NCI-H1436 treated with DMSO at 0.1 percent for 48 hours (cell line): ENCODE measurements at places on chromosomes 3 and 15.

DNA sequence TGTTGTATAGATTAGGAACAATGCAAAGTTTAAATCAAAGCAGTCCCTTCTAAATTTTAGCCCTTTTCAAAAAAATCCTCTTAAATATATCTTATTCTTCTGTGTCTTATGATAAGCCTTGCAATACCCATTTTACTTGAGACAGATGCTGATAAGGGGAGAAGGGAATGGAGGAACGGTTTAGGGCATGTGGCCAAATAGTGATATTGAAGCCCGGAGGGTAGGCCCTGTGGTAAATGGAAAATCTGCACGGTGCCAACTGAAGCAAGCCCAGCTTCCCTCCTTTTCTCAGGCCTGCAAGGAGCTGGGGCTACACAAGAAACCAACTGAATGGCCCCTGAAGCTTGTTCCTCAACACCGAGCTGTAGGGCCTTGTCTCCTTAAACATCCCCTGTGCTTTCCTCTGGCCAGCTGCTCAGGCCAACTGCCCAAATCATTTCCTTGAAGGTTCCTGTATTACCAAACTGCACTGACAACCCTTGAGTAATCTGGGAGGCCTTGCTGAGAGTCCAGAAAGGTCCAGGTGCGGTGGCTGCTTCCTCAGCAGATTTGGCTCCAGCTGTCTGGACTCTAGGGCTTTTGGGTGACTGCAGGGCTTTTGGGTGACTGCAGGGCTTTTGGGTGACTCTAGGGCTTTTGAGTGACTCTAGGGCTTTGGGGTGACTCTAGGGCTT lies 67.2 kb downstream of the NCEH1 start:
- no peak for DNase-seq

- DNase-seq = no peak
Observed at GRCh38 chr3:113277414-113277813, 66.1 kb downstream of the BOC start.

DNA sequence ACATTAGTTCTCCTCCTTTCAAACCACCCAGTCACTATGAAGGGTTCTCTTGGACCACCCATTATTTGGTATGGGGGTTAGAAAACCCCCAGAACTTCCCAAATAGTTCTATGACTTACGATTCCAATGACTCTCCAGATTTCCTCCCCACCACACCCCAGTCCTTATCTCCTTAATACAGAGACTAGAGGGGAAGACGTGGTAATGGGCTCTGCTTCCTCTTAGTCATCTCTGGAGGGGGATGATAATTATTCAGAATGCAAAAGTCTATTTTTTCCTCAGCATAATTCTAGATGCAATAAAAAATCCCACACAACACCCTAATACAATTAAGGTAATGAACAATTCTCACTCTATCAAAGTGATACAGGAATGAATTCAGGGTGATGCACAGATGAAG lies 48.9 kb upstream of the CFAP161 start:
- no peak for DNase-seq

DNA sequence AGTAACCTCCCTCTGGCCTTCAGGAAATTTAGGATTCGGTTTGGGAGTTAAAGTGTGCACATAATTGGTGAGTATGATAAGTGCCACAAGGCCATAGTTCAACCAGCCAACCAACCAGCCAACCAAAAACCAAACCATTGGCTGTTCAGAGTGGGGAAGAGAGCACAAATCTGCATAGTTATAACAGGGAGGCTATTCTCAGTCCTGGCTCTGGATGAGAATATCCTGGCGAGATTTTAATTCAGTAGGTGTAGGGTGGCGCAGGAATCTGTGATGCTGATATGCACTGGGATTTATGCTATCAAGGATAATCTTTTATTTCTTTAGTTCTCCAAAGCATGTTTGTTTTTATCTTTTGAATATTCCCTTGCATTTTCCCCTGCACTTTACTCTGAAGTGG lies 49.1 kb downstream of the AKAP13 start:
- no peak for DNase-seq

GRCh38 chr15:73602446-73602843 lies 30.7 kb downstream of the NPTN start:
- no peak for DNase-seq

DNA sequence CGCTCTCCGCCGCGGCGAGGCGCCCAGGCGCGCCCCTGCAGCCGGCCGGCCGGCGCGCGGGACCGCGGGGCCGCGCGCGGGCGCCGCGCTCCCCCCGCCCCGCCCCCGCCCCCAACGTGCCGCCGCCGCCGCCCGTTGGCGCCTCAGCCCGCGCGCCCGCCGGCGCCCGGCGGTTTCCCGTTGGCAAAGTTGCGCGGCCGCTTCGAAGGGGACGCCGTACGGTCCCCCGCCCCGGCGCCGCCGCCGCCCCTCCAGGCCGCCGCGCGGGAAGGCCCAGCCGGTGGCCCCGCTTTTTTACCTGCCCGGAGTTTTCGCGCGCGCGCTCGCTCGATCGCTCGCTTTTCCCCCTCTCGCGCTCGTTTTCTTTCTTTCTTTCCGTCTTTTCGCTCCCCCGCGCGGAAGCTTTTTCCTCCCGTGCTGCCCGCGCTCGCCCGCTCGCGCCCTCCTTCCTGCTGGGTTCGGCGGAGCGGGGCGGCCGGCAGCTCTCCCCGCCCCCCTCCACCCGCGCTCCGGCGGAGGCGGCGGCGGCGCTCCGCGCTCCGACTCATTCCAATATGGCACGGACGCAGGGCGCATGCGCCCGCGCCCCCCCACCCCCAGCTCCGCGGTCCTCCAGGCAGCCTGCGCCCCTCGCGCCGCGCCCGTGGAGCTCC lies at the start of gene SFMBT1:
SFMBT1 (minus strand) TSS at position 556 of the 653 bp plus-strand sequence. CDS start 76,945 bp downstream, outside the sequence.
- DNase-seq = no peak

GRCh38 chr15:101143321-101143720 lies 108.5 kb downstream of the CHSY1 start:
- no peak for DNase-seq

DNA sequence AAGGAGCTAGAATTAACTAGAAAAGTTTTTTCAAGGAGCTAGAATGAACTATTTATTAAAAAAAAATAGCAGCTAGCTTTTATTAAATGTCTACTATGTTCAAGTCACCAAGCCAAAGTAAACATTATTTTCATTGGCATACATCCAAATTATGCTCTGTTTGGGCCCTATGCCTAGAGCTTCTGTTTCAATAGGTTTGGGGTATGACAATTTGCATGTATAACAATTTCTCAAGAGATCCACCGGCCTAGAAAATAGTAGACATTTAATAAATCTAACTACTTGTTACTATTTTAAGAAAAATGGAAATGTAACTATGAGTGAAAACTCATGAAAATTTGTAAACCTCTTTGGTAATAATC lies 8.0 kb downstream of the GABRR3 start:
- DNase-seq = no peak

- no peak for DNase-seq
Observed at GRCh38 chr15:63040954-63041353, 1.6 kb upstream of the TPM1 start.

- DNase-seq = no peak
Observed at GRCh38 chr3:144301863-144302262, 330.2 kb downstream of the DIPK2A start.

GRCh38 chr3:51819709-51820406 lies 40.8 kb upstream of the IQCF6 start:
- no peak for DNase-seq

DNA sequence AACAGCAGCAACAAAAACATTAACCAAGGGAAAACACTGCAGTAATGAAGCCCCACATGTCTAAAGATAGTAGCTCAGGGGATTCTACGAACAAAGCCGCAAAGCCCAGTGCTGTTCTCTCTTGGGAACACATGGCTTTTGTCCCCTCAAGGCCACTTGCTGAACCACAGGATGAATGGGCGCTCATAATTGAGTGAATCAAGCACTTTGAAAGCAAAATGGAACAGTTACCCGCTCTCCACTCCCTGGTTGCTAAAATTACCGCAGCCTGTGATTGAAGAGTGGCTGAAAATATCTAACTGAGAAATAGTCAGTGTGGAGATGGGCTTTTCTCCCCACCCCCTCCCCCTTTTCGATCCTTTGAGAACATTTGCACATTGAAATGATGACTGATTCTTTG lies 39.6 kb downstream of the RASGRF1 start:
- no peak for DNase-seq

GRCh38 chr3:149278911-149279310 lies 54.5 kb downstream of the TM4SF18 start:
- no peak for DNase-seq

GRCh38 chr3:138437281-138437680 lies 2.9 kb downstream of the ESYT3 start:
- no peak for DNase-seq

DNA sequence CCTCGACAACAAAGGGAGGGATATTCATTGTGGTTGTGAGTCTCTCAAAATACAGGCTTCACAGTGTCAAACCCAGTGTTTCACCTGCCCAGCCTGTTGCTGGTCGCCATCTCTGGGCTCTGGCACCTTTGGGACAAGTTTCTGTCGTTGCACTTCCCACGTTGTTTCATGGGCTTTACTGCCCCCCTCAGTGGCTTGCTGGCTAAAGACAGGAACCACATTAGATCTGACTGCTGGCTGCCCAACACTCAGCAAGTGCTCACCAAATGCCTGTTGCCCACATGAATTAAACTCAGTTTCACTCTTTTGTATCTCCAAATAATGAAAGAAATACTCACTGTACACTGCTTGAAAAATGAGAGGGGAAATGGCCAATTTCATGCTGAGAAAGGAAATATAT lies 27.6 kb downstream of the FOXL2 start:
- DNase-seq = no peak

DNA sequence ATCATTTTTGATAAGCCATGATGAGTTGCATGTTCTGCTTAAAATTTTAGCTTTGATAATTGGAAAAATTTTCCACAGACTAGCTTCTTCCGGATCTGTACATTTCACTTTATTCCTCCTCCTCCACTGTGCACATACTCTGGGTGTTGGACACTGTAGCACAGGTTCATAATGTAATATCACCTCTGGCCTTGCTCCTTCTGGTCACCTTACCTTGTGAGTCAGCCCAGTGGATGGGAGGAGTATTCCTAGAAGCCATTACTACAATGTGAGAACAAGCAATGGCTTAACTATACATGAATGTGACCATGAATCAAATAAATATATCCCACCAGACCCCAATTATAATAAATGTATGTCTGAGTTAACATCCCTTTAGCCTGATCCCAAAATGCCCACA lies 6.1 kb upstream of the CDCP1 start:
- DNase-seq = no peak

GRCh38 chr3:64030741-64031140 lies 7.4 kb upstream of the PSMD6 start:
- DNase-seq = peak; percentile 0

DNA sequence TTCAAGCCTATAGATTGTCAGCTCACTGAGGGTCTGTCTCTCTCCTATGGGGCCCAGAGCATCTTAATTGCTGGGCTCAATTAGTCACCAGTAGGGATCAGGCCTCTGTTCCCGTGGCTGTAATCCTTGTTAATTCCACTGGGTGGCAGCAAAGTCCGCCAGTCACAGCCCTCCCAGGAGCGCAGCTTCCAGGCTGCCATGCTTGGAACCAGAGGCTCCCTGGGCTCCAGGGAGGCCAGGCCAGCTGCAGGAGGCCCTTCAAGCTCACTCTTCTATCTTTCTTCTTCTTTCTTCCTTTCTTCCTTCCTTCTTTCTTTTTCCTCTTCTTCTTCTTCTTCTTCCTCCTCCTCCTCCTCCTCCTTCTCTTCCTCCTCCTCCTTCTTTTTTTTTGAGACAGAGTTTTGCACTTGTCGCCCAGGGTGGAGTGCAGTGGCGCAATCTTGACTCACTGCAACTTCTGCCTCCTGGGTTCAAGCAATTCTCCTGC lies 14.4 kb downstream of the RNU5B-1 start:
- peak; percentile 25 for DNase-seq

DNA sequence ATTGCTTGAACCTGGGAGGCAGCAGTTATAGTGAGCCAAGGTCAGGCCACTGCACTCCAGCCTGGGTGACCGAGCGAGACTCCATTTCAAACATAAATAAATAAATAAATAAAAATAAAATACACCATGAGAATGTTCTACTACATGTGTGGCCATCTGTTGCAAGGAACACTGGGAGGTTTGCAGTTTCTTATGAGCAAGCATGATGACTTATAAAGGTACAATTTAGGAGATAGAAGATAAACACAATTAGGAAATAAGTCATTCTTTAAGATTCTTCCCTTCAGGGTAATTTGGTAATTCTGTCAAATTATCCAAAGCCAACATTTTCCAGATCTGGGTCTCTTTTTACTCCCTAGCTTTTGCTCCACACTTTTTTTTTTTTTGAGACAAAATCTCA lies 13.4 kb downstream of the HTR3C start:
- DNase-seq = no peak

DNA sequence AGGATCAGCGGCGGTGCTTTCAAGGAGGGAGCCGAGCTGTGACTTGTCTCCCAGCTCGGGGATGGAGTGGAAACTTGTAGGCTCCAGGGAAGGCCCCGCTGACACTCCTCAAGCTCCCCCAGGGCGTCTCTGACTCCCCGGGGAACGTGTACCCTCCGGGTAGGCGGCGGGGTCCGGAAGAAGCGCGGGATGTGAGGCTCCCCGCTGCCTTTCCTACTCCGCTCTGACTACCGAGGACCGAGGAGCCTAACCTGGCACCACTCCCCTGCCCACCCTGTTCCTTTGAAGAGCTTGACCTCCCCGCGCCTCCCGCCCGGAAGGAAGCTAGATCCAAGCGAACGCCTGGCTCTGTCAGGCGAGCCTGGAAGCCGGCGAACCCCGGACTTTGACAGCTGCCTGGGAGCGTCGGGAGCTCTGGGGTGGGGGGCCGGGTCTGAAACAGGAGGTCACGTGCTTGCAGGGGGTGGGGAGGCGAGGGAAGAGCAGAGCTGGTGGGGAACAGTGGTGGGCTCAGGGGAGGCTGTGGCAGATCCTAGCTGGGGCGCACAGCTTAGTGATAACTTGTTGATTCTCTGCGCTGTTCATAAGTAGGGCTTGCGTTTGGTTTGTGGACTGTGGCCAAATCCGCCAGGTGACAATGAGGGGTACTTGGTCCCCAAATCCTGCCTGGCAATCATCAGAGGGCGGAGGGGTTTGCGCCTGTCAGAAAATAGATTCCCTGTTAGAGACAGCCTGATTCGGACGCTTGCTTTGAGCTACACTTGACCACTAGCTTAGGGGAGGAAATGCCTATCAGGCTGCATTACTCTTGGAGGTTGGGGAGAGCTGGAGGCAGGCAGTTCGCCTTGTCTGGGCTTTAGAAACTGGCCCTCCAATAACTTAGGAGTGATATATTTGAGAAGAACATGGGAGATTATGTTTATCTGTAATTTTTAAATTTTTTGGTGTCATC lies 1.2 kb downstream of the CLSTN2 start:
- no peak for DNase-seq

DNA sequence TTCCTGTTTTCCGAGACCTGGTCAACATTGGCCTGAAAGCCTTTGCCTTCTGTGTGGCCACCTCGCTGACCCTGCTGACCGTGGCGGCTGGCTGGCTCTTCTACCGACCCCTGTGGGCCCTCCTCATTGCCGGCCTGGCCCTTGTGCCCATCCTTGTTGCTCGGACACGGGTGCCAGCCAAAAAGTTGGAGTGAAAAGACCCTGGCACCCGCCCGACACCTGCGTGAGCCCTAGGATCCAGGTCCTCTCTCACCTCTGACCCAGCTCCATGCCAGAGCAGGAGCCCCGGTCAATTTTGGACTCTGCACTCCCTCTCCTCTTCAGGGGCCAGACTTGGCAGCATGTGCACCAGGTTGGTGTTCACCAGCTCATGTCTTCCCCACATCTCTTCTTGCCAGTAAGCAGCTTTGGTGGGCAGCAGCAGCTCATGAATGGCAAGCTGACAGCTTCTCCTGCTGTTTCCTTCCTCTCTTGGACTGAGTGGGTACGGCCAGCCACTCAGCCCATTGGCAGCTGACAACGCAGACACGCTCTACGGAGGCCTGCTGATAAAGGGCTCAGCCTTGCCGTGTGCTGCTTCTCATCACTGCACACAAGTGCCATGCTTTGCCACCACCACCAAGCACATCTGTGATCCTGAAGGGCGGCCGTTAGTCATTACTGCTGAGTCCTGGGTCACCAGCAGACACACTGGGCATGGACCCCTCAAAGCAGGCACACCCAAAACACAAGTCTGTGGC lies 16.9 kb downstream of the TMEM43 start:
- no peak for DNase-seq
